Mesothelial cell of epicardium (in vitro differentiated cells): ENCODE measurements at places on chromosomes 1 and 21. TPM values are rescaled to one million over a fixed set of nuclear protein-coding genes. Genes with fewer than 3 reads are reported as not detected.

ADAMTSL4 gene
- total RNA-seq, result 16.1 to 18.0 TPM (median 16.6 TPM) in 3 replicates

DNA sequence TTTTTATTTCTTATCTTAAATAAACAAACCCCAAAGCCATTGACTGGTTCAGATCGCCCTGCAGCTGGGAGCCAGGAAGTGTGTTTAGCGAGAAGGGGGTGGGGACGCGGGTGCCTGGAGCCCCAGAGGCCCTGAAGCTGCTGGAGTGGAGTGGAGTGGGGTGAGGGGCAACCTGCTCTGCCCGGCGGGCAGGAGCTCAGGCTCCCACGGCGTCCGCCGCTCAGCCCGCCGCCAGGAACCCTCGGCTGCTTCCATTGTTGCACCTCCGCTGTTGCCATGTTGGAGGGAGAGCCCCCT lies 673 bp downstream of the PIK3C2B start:
- peaks cover 29% of the 10 kb centered on the region for H3K4me1 ChIP-seq
- H3K4me3 ChIP-seq, result peak overlapping the region; percentile 90
- no peak for DNase-seq

- no peak overlapping the region for H3K4me3 ChIP-seq
- H3K4me1 ChIP-seq, result peaks cover 6% of the 10 kb centered on the region
- DNase-seq, result no peak
- H3K27me3 ChIP-seq, result peaks cover 4% of the 10 kb centered on the region
Measured at GRCh38 chr1:116130356-116130755, 19.2 kb downstream of the MAB21L3 start.

GRCh38 chr1:231934797-231935196 lies 308.2 kb downstream of the DISC1 start:
- H3K4me1 ChIP-seq, result peaks cover 44% of the 10 kb centered on the region
- H3K27ac ChIP-seq, result peak overlapping the region; percentile 19
- no peaks in the 10 kb centered on the region for H3K36me3 ChIP-seq
- no peak overlapping the region for H3K4me3 ChIP-seq
- H3K27me3 ChIP-seq, result peaks cover 9% of the 10 kb centered on the region
- DNase-seq, result no peak

DNA sequence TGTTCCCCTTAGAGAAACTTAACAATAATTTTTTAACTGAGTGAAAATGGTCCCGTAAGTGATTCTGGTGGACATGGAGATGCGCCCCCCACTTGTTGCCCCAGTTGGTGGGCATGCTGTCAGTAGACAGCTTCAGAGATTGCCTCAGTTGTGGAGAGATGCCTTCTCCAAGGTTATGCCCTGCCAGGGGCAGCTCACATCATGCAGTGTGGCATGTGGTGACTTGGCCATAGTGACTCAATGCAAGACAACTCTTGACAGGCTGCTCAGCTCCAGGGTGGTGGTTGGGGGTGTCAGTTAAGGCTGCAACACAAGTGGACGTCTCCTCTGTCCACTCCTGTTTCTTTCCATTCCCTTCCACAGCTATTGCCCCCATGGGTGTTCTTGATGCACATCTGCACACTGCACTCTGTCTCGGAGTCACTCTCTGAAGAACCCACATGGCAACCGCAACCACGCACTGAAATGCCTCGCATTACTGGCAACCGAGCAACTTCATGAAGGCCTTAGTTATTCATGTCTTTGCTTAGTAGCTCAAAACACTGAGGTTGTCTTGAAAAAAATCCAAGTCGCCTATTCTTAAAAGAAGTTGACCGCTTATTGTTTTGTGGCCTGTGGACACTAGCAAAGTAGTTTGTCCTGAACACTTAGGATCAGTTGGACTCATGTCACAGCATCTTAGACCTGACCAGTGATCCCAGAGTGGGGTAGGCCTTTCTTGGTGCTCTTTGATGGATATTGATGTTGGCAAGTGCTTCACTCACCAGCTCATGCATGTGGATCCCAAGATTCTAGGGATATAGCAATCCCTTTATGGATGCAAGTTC lies 54.8 kb upstream of the USP1 start:
- DNase-seq, result no peak
- H3K27me3 ChIP-seq, result no peaks in the 10 kb centered on the region
- H3K4me3 ChIP-seq, result no peak overlapping the region
- no peak overlapping the region for H3K27ac ChIP-seq

RASAL2 gene
- 35.0 to 35.7 TPM (median 35.5 TPM) in 3 replicates for total RNA-seq

DNA sequence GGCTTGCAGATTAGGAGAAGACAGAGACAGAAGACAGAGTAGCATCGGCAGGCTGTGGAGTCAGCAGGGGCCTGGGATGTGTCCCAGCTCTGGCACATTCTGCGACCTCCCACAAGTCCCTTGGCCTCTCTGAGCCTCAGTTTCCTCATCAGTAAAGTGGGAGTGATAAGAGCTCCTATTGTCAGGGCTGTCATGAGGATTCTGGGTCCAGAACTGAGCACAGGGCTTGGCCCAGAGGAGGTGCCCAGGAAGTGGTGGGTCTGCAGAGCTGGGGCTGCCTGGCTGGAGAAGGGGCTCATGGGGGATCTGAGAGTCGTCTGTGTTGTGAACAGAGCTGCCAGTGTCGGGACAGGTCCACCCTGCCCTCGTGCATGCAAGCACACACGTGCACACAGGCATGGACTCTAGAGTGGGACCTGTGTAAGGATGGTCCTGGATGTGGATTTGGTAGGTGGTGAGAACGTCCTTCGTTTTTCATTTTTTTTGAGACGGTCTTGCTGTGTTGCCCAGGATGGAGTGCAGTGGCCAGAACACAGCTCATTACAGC lies 262.9 kb downstream of the PTPRU start:
- no peak for DNase-seq
- H3K4me3 ChIP-seq, result no peak overlapping the region
- H3K36me3 ChIP-seq, result no peaks in the 10 kb centered on the region
- H3K27ac ChIP-seq, result no peak overlapping the region
- peaks cover 43% of the 10 kb centered on the region for H3K27me3 ChIP-seq

- no peak overlapping the region for H3K4me3 ChIP-seq
- H3K27ac ChIP-seq, result no peak overlapping the region
- no peak for DNase-seq
- no peaks in the 10 kb centered on the region for H3K36me3 ChIP-seq
Measured at GRCh38 chr1:100624886-100625610, 87.1 kb downstream of the GPR88 start.

DNA sequence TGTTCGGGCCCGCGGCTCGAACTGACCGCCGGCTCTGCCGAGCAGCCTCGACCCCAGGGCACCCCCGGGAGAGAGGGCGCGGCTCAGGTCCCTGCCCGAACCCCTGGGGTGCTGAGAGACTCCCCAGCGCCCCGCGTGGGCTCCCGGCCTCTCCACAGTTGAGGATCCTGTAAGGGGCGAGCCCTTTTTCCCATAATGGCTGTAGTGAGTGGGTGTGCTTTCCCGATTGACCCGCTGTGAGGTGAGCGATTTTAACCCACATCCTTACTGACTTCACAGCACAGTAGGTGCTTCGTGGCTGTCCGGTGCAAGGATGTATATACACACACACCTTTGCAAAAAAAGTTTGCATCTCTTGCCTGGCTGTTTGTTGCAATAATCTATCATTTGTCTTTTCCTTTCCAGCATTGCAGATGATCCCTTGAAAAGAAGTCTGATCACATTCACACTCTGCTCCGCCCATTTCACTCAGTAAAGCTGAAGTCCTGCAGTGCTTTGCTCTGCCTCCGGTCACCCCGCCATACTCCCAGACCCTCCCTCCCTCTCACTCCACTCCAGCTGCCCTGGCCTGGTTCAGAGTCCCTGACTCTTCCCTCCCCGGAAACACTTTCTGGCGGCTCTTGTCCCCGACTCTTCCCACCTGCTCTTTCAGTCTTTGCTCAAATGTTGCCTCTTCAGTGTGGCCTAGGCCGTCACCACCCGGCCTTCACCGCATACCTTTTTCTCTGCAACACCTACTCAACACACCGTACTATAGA lies 955 bp upstream of the UBE2G2 start:
- no peaks in the 10 kb centered on the region for H3K27me3 ChIP-seq
- no peak for DNase-seq
- H3K4me3 ChIP-seq, result peak overlapping the region; percentile 81
- peak overlapping the region; percentile 68 for H3K27ac ChIP-seq

DNA sequence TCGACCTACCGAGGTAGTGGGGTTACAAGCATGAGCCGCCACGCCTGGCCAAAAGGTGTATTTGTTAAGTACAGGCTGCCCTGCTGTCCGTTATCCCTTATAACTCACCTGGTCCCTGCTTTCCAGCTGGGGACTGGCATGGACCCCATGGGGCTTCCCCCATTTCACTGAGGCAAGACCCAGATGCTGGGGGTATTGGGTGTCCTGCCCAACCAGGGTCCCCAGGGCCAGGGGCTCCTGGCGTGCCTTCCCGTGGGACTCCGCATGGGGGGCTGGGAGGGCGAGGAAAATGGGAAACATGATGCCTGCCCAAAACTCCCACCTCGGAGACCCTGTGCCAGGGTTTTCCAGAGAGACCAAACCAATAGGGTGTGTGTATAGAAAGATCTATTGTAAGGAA lies 64.4 kb downstream of the FAAP20 start:
- DNase-seq, result no peak
- no peak overlapping the region for H3K27ac ChIP-seq
- H3K36me3 ChIP-seq, result no peaks in the 10 kb centered on the region

HFM1 gene
- 6.1 to 9.0 TPM (median 7.4 TPM) in 3 replicates for total RNA-seq

GRCh38 chr1:240173836-240174235 lies 82.2 kb downstream of the FMN2 start:
- H3K4me1 ChIP-seq, result no peaks in the 10 kb centered on the region
- DNase-seq, result no peak
- no peak overlapping the region for H3K4me3 ChIP-seq
- no peaks in the 10 kb centered on the region for H3K36me3 ChIP-seq
- H3K27me3 ChIP-seq, result peaks cover 20% of the 10 kb centered on the region
- no peak overlapping the region for H3K27ac ChIP-seq

- H3K4me3 ChIP-seq, result no peak overlapping the region
- no peaks in the 10 kb centered on the region for H3K27me3 ChIP-seq
- H3K4me1 ChIP-seq, result peaks cover 30% of the 10 kb centered on the region
- H3K27ac ChIP-seq, result peak overlapping the region; percentile 72
- DNase-seq, result no peak
Measured at GRCh38 chr1:87794788-87795614, 466.3 kb downstream of the LMO4 start.

- no peaks in the 10 kb centered on the region for H3K36me3 ChIP-seq
- H3K27ac ChIP-seq, result no peak overlapping the region
- DNase-seq, result no peak
- no peak overlapping the region for H3K4me3 ChIP-seq
- H3K27me3 ChIP-seq, result peaks cover 6% of the 10 kb centered on the region
Measured at GRCh38 chr1:211101481-211101880, 32.5 kb downstream of the KCNH1 start.

DNA sequence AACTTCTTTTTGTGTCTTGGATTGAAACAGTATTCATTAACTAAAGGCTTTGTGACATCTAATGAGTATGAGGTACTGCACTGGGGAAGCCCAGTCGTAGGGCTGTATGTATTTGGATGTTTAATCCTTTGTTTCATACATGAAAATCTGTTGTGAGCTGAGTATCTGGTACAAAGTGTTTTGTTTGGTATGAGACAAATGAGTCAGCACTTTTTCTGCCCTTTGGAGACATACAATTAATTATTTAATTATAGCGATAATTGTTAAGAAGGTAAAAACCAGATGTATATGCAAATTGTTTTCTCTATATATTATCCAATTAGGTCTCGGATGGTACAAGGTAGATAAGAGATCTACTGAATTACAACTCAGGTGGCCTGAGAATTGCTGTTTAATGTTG lies 36.3 kb downstream of the MARK1 start:
- H3K4me3 ChIP-seq, result no peak overlapping the region
- H3K27ac ChIP-seq, result no peak overlapping the region
- no peak for DNase-seq
- no peaks in the 10 kb centered on the region for H3K27me3 ChIP-seq

TAL1 gene
- 0.09 to 0.24 TPM in 2 of 3 replicates, not detected in the other for total RNA-seq

GRCh38 chr1:2438641-2439040 lies 26.3 kb upstream of the PEX10 start:
- H3K27ac ChIP-seq, result no peak overlapping the region
- DNase-seq, result no peak
- peaks cover 2% of the 10 kb centered on the region for H3K4me1 ChIP-seq
- H3K36me3 ChIP-seq, result no peaks in the 10 kb centered on the region
- peaks cover 62% of the 10 kb centered on the region for H3K27me3 ChIP-seq

CD53 gene
- total RNA-seq, result not detected in 3 replicates

DNA sequence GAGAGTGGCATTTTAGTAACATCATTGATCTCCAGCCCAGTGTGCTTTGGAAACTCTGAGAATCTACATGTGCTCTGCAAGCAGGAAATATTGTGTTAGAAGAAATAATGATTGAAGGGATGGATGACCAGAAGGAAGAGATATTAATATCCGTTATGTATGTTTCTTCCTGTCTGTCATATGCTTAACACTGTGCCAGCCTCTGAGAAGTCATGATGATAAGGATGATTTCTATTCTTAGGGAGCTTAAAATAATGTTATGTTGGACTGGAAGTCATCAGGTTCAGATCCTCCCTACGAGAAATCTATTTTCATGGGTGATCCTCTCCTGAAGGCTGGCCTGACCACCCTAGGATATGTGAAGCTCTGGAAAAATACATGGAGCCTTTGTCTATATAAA lies 192.4 kb upstream of the GORAB start:
- H3K27ac ChIP-seq, result no peak overlapping the region
- DNase-seq, result no peak
- no peak overlapping the region for H3K4me3 ChIP-seq
- no peaks in the 10 kb centered on the region for H3K27me3 ChIP-seq
- peaks cover 11% of the 10 kb centered on the region for H3K4me1 ChIP-seq

DNA sequence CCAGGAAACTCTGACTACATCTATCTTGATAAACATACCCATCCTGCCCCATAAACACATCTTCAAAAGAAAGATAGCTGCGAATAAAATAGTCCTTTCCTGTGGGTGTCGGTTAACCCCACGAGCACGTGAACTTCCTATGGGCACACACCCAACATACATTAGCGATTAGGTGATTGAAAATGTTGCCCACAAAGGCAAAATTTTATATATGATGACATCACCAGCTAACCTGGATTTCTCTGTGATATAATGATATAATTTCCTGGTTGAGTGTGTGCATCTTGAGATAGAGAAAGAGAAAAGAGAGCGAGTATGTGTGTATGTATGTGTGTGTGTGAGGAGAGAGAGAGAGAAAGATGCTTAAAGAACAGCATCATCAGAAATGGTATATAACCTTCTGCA lies 296.1 kb downstream of the PTPRC start:
- DNase-seq, result no peak
- H3K27ac ChIP-seq, result no peak overlapping the region
- H3K4me1 ChIP-seq, result peaks cover 32% of the 10 kb centered on the region
- H3K36me3 ChIP-seq, result no peaks in the 10 kb centered on the region
- no peaks in the 10 kb centered on the region for H3K27me3 ChIP-seq

ANXA9 gene
- total RNA-seq, result 1.2 TPM in 3 replicates

- no peak for DNase-seq
- peaks cover 3% of the 10 kb centered on the region for H3K36me3 ChIP-seq
- H3K4me3 ChIP-seq, result no peak overlapping the region
- H3K27ac ChIP-seq, result peak overlapping the region; percentile 86
- H3K27me3 ChIP-seq, result no peaks in the 10 kb centered on the region
Measured at GRCh38 chr21:39610703-39611102, 2.0 kb upstream of the B3GALT5 start.

DNA sequence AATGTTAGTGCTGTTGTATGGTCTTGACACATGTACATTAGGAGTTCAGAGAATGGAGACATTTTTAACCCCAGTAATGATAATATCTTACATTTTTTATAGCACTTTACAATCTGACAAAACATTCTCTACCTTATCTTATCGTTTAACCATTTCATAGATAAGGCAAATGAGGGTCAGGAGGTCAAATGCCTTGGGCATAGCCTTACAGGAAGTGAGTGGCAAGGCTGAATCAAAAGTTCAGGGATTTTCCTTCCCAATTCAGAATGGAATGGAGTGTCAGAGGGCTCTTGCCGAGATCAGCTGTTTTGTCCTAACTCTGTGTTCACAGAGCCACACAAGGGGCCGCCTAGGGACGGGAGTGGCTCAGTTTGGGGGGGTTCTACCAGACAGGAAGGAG lies 57.6 kb upstream of the AK4 start:
- H3K27me3 ChIP-seq, result peaks cover 14% of the 10 kb centered on the region
- H3K36me3 ChIP-seq, result peaks cover 2% of the 10 kb centered on the region
- no peak overlapping the region for H3K4me3 ChIP-seq
- H3K4me1 ChIP-seq, result peaks cover 7% of the 10 kb centered on the region

OR2L5 gene
- total RNA-seq, result not detected in 3 replicates

PGLYRP4 gene
- total RNA-seq, result 0.11 TPM in 1 of 3 replicates, not detected in the others
